Lung (tissue), 17 donors: ENCODE measurements at places on chromosomes 12 and 14.

- DNase-seq, result no peak
- no peak overlapping the region for H3K27ac ChIP-seq
- H3K4me1 ChIP-seq, result no peaks in the 10 kb centered on the region
- no peaks in the 10 kb centered on the region for H3K36me3 ChIP-seq
These were observed 74.8 kb downstream of the TTC9 start for GRCh38 chr14:70716483-70716882.

GRCh38 chr12:111063295-111064026, 143.1 kb upstream of the MYL2 start:
- H3K4me3 ChIP-seq, result no peak overlapping the region
- no peaks in the 10 kb centered on the region for H3K36me3 ChIP-seq
- DNase-seq, result no peak
- H3K4me1 ChIP-seq, result peaks cover 6% of the 10 kb centered on the region
- no peaks in the 10 kb centered on the region for H3K27me3 ChIP-seq
- no peak overlapping the region for H3K27ac ChIP-seq

- no peak for DNase-seq
- no peaks in the 10 kb centered on the region for H3K36me3 ChIP-seq
- H3K27ac ChIP-seq, result peak overlapping the region; percentile 17
- no peaks in the 10 kb centered on the region for H3K27me3 ChIP-seq
- H3K4me3 ChIP-seq, result no peak overlapping the region
These were observed 92.5 kb downstream of the VCPKMT start for GRCh38 chr14:50023671-50024490.

GRCh38 chr12:80059102-80059501, 40.2 kb upstream of the OTOGL start:
- no peak overlapping the region for H3K27ac ChIP-seq
- H3K27me3 ChIP-seq, result no peaks in the 10 kb centered on the region
- no peak for DNase-seq
- H3K4me1 ChIP-seq, result peaks cover 7% of the 10 kb centered on the region
- no peak overlapping the region for H3K4me3 ChIP-seq

GRCh38 chr14:104930526-104931303, 6.0 kb downstream of the PLD4 start:
- peaks cover 5% of the 10 kb centered on the region for H3K4me1 ChIP-seq
- no peaks in the 10 kb centered on the region for H3K36me3 ChIP-seq
- no peak for DNase-seq
- no peak overlapping the region for H3K27ac ChIP-seq
- H3K4me3 ChIP-seq, result no peak overlapping the region

DNA sequence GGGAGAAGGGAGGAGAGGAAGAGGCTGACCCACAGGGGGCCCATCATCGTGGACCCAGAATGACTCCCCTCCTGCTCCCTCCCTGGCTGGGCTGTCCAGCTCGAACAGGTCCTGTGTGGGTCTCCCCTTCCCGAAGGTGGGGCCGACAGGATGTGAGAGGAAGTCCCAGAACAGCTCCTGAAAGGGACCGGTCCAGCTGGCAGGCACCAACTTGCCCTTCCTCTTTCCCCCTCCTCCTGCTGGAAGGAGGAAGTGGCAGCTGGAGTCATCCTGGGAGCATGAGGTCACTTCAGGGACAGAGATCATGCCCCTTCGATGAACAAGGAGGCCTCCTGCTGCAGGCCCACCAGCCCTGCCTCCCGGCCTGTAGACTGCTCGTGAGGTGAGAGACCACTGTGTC, 35.0 kb upstream of the BEGAIN start:
- no peak overlapping the region for H3K27ac ChIP-seq
- no peaks in the 10 kb centered on the region for H3K4me1 ChIP-seq
- H3K36me3 ChIP-seq, result no peaks in the 10 kb centered on the region
- no peak for DNase-seq
- no peaks in the 10 kb centered on the region for H3K27me3 ChIP-seq

DNA sequence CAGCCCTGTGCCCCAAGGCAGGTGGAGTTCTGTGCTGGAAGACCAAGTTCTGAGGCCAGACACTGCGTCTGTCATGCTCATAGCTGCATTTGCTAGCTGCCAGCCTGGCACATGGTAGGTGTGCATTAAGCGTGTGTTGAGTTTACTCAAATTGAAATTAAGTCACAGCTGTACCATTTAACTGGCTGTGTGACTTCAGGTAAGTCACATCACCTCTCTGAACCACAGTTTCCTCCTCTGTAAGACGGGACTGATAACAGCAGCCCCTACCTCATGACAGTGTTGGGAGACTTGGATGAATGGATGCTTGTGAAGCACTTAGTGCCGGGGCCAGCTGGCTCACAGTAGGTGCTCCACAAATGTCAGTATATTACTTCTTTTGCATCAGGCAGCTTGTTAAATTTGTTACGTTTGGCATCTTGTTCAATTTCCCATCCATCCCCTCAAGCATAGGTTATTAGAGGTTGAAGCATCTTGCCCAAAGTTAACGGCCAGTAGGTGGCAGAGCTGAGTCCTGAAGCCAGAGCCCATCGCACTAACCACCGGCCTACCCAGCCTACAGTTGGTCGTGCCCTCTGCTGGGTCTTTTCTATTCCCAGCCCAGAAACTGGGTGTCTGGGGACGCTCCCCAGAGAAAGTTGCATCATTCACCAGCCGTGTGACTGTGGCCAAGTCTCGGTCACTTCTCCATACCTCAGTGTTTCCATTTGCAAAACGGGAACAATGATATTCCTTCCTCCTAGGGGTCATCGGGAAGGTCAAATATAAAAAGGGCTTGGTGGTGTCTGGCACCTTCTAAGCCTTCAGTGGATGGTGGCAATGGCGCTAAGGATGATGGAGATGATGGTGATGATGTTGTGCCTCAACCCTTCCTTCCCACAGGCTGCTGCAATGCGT, 4.5 kb downstream of the DAO start:
- no peak for DNase-seq
- no peak overlapping the region for H3K27ac ChIP-seq
- no peaks in the 10 kb centered on the region for H3K4me1 ChIP-seq
- no peak overlapping the region for H3K4me3 ChIP-seq
- no peaks in the 10 kb centered on the region for H3K36me3 ChIP-seq

GRCh38 chr12:90061809-90062208, 353.2 kb upstream of the ATP2B1 start:
- no peak overlapping the region for H3K4me3 ChIP-seq
- H3K27me3 ChIP-seq, result no peaks in the 10 kb centered on the region
- H3K36me3 ChIP-seq, result no peaks in the 10 kb centered on the region
- no peak overlapping the region for H3K27ac ChIP-seq
